Heart right ventricle (tissue), 16 donors: ENCODE measurements at places on chromosomes 2 and 18.

GRCh38 chr18:78611201-78611800 lies 368.3 kb upstream of the SALL3 start:
- DNase-seq, result no peak
- no peak overlapping the region for H3K27ac ChIP-seq
- no peaks in the 10 kb centered on the region for H3K36me3 ChIP-seq
- H3K27me3 ChIP-seq, result no peaks in the 10 kb centered on the region

DNA sequence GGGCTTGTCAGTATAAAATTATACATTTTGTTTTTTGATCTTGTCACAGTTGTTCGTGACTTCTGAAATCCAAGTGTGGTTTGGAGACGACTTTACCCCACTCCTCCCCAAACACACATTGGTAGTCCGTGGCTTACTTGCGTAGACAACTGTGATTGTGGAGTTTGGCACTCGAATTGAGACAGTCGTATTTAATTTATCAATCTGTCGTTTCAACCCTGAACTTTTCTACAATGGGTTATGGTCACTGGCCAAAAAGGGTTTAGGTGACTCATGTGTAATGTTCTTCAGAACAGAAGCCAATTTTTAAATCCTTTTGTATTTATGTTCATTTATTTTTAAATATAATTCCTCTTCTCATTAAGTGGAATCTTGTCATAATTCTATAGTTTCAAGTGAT lies 129.9 kb downstream of the SPTBN1 start:
- no peak for DNase-seq
- H3K27ac ChIP-seq, result peak overlapping the region; percentile 18
- H3K4me3 ChIP-seq, result no peak overlapping the region
- H3K36me3 ChIP-seq, result no peaks in the 10 kb centered on the region
- peaks cover 100% of the 10 kb centered on the region for H3K4me1 ChIP-seq
- no peaks in the 10 kb centered on the region for H3K27me3 ChIP-seq

DNA sequence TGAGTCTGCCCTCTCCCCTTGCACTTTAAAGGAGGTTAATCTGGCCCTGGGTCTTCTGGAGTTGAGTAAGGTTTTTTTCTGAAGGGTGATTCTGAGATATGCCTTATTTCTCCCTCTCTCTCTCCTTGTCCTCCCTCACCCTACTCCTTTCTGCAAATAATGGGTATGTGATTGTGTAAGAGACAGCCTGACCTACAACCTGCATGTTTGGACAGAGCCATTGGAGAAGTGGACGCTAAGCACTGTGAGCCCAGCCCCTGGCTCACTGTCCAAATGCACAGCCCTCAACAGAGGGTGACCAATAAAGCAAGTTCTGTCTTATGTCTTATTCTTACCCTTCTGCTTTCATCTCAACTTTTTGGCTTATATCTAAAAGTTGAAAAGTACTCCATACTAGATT lies 71.5 kb downstream of the SPP2 start:
- no peak overlapping the region for H3K4me3 ChIP-seq
- H3K36me3 ChIP-seq, result no peaks in the 10 kb centered on the region
- H3K27me3 ChIP-seq, result peaks cover 3% of the 10 kb centered on the region
- no peak for DNase-seq
- no peak overlapping the region for H3K27ac ChIP-seq

GRCh38 chr2:227115761-227116160 lies 48.2 kb downstream of the COL4A4 start:
- H3K27ac ChIP-seq, result no peak overlapping the region
- peaks cover 27% of the 10 kb centered on the region for H3K36me3 ChIP-seq
- no peak for DNase-seq
- H3K4me3 ChIP-seq, result no peak overlapping the region
- no peaks in the 10 kb centered on the region for H3K27me3 ChIP-seq

- no peak overlapping the region for H3K4me3 ChIP-seq
- no peak for DNase-seq
- no peaks in the 10 kb centered on the region for H3K36me3 ChIP-seq
- H3K27ac ChIP-seq, result no peak overlapping the region
- peaks cover 8% of the 10 kb centered on the region for H3K4me1 ChIP-seq
These were observed 20.3 kb downstream of the POU3F3 start for GRCh38 chr2:104874230-104874629.

DNA sequence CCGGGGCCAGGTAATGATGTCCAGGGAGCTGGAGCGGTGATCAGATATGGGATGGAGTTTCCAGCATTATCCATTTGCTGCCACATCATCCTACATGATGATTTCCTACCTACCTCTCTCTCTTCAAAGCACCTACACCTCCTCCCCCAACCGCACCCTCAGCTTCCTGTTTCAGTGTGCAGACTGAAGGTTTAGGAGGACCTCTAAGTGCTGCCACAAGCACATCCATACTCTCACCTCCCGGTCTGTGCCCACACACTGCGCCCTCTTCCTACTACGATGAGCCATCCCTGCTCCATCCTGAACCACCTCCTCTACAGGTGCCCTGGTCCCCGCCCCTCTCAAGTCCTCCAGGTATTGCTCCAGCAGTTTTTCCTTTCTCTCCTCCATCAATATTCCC lies 123.7 kb downstream of the ALPK2 start:
- no peaks in the 10 kb centered on the region for H3K4me1 ChIP-seq
- H3K36me3 ChIP-seq, result peaks cover 24% of the 10 kb centered on the region
- H3K4me3 ChIP-seq, result no peak overlapping the region

- H3K27me3 ChIP-seq, result no peaks in the 10 kb centered on the region
- H3K27ac ChIP-seq, result peak overlapping the region; percentile 87
- peaks cover 38% of the 10 kb centered on the region for H3K36me3 ChIP-seq
- peaks cover 15% of the 10 kb centered on the region for H3K4me1 ChIP-seq
These were observed 458 bp downstream of the CXXC1 start for GRCh38 chr18:50287028-50287440.

DNA sequence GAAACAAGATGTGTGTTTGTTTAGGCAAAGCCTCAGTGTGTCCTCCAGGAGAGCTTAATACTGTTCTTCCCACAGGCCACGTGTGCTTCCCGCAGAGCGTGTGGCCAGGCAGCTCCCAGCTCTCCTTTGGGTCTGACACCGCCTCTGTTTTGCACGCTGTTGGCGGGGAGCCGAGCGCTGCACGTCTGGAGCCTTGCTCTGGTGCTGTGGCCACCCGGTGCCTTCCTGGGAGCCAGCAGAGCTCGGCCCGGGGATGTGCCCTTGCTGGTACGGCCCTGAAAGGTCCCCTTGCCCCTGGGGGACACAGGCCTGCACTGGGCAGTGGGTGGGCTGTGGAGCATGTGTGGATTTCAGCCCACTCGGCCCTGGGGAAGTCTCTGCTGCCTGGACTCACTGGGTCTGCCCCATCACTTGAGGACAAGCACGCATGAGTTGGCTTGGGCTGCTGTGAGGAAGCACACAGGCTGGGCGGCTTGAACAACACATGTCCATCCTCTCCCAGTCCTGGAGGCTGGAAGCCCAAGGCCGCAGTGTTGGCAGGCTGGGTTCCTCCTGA lies 160.7 kb upstream of the HDAC4 start:
- no peak overlapping the region for H3K4me3 ChIP-seq
- peaks cover 11% of the 10 kb centered on the region for H3K27me3 ChIP-seq
- H3K27ac ChIP-seq, result no peak overlapping the region
- DNase-seq, result peak; percentile 28
- no peaks in the 10 kb centered on the region for H3K4me1 ChIP-seq

- H3K27ac ChIP-seq, result no peak overlapping the region
- H3K4me3 ChIP-seq, result no peak overlapping the region
- no peak for DNase-seq
- H3K36me3 ChIP-seq, result no peaks in the 10 kb centered on the region
These were observed 477.8 kb upstream of the GCFC2 start for GRCh38 chr2:76188334-76189008.

- DNase-seq, result peak; percentile 44
- H3K4me3 ChIP-seq, result peak within 1 kb of the TSS; percentile 67
- H3K27ac ChIP-seq, result peak within 1 kb of the TSS; percentile 89
- H3K36me3 ChIP-seq, result no peaks in the 10 kb centered on the region
- peaks cover 17% of the 10 kb centered on the region for H3K27me3 ChIP-seq
- H3K4me1 ChIP-seq, result peaks cover 38% of the 10 kb centered on the region
These were observed at the start of gene HAAO for GRCh38 chr2:42792583-42793333. Gene HAAO (minus strand): TSS chr2:42792583. CDS start chr2:42792536, 47 bp downstream.

- H3K4me1 ChIP-seq, result no peaks in the 10 kb centered on the region
- no peak overlapping the region for H3K27ac ChIP-seq
- H3K27me3 ChIP-seq, result no peaks in the 10 kb centered on the region
These were observed 56.7 kb upstream of the DSC1 start for GRCh38 chr18:31219395-31219794.

GRCh38 chr2:165305391-165306096 lies 66.3 kb downstream of the SCN2A start:
- H3K4me1 ChIP-seq, result no peaks in the 10 kb centered on the region
- no peak overlapping the region for H3K27ac ChIP-seq
- H3K27me3 ChIP-seq, result peaks cover 6% of the 10 kb centered on the region
- DNase-seq, result no peak

DNA sequence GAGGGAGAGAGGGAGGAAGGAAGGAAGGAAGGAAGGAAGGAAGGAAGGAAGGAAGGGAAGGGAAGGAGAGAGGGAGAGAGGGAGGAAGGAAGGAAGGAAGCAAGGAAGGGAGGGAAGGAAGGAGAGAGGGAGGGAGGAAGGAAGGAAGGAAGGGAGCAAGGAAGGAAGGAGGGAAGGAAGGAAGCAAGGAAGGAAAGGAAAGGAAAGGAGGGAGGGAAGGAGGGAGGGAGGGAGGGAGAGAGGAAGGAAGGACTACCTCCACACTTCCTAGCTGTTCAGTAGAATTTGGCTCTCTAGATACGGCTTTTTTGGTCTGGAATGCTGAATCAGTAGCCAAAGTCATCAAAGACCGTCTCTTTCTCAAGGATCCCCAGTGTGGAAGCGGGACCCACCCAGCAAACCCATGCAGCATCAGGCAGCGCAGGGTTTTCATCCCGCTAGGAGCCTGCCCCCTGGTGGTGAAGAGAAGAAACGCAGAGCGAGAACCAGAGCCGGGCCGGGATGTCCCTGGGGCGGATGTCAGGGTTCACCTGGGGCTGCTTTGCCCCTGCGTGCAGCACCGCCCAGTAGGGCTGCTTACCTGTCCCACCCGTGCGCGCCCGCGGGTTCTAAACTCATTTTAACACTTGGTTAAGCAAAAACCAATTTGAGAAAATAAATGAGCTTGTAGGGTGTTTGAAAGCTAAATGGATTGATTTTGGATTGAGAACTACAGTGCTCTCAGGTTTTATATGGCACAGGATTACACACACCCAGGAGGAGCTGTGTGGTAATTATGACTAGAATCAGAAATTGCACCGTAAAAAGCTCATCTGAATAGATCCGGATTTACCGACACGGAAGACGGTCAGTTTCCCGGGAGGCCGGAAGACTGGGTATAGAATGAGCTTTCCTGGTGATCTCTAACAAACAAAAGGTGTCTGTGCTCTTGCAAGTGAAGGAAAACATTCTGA lies 48.1 kb upstream of the ARL4C start:
- H3K4me1 ChIP-seq, result no peaks in the 10 kb centered on the region
- no peaks in the 10 kb centered on the region for H3K36me3 ChIP-seq
- H3K27ac ChIP-seq, result no peak overlapping the region
- peak; percentile 65 for DNase-seq
- H3K4me3 ChIP-seq, result no peak overlapping the region

DNA sequence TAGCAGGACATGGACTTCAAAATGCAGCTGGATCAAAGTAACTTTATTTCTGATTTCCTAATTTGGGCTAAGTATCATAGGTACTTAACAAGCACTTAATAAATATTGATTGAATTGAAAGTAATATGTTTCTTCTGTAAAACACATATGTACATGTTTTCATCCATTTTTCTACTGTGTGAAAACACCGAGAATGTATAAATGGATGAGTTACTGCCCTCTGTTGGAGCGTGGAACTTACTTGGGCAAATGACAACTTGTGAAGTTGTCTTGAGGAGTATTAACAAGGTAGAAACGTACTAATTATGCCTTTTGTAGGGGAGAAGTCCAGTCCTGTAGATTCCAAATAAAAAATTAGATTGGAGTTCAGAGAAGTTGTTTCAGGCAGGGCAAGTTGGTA lies 87.2 kb downstream of the PHLPP1 start:
- H3K27ac ChIP-seq, result no peak overlapping the region
- H3K4me1 ChIP-seq, result peaks cover 6% of the 10 kb centered on the region
- H3K27me3 ChIP-seq, result no peaks in the 10 kb centered on the region

DNA sequence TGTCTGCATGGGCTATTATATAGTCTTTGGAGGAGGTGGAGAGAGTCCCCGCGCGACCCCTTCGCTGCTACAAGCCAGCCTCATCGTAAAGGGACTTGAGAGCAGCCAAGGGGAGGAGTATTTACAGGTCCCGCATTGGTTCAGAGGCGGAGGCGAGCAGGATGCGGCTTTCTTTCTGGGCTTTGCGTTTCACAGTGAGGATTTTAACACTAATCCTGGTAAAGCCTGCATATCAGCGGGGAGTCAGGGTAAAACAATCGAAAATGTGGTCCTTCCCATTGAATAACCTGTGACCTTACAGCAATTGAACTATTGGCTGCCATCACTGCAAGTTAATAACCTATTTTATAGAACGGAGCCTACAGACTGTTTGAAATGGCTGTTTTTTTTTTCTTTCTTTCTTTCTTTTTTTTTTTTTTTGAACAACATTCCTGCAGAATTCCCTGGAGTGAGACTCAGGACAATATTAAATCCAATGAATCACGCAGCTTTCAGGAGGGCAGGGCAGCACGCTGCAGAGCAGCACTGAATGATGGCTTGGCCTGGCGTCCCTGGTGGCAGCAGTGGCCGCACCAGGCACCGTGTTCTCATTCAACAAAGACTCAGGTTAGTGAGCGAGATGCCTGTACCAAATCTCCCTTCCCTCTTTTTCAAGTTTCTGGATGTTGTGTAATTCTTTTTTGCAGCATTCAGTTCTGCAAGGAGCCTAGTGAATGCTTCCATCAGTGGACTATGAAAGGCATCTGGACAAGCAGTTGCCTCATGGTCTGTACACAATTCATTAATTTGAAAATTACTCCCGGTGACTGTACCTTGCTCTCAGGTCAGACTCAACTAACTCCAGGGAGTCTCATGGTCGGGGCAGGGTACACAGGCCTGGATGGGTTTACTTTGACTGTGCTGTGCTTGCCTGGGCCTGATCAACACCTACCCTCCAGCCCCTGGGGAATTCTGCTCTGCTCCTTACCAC lies 19.8 kb downstream of the SMIM21 start:
- no peak for DNase-seq
- H3K4me1 ChIP-seq, result no peaks in the 10 kb centered on the region
- H3K27ac ChIP-seq, result no peak overlapping the region
- no peak overlapping the region for H3K4me3 ChIP-seq
- H3K27me3 ChIP-seq, result no peaks in the 10 kb centered on the region

DNA sequence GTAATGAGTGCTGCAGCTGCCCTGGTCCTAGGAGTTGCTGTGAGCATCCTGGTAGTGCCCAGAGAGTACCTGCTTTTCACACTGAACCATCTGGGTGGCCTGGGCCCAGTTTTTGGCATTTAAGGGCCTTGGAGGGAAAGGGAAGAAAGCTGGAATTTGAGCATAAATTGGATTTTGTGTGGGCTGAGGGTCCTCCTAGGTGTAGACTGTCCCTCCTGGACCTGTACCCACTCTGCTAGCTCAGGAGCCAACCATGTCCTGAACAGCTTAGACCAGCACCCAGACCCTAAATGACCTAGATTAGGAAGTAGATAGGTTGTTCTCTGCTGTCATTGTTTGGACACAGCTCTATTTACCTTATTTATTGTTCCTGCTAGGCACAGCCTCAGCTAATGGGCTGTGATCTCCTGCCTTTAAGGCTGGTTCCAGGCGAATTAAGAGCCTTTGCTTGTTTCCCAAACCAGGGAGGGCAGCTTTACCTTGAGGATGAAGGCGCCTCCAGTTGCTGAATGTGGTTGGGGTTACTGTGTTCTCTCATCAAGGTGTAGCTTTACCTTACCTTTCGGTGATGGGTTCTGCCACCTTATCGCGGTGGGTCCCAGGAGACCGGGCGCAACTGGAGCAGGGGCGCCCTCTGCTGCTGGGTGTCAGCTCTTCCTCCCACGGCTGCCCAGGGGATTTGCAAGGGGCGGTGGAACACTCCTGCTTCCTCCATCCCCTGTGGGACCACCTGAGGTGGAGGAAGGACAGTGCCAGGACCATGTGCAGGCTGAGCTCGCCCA lies 34.4 kb downstream of the ITGA6 start:
- no peaks in the 10 kb centered on the region for H3K36me3 ChIP-seq
- peaks cover 27% of the 10 kb centered on the region for H3K4me1 ChIP-seq
- H3K27me3 ChIP-seq, result no peaks in the 10 kb centered on the region
- peak overlapping the region; percentile 26 for H3K27ac ChIP-seq
- no peak overlapping the region for H3K4me3 ChIP-seq
